ENCODE measurements at places on chromosomes 4 and X.

- no peak overlapping the region for H3K4me3 ChIP-seq
- H3K4me1 ChIP-seq: no peaks in the 10 kb centered on the region
- no peak overlapping the region for H3K27ac ChIP-seq
- peaks cover 3% of the 10 kb centered on the region for H3K36me3 ChIP-seq
These were observed 1.7 kb upstream of the MTNR1A start for GRCh38 chr4:186557061-186557460.

DNA sequence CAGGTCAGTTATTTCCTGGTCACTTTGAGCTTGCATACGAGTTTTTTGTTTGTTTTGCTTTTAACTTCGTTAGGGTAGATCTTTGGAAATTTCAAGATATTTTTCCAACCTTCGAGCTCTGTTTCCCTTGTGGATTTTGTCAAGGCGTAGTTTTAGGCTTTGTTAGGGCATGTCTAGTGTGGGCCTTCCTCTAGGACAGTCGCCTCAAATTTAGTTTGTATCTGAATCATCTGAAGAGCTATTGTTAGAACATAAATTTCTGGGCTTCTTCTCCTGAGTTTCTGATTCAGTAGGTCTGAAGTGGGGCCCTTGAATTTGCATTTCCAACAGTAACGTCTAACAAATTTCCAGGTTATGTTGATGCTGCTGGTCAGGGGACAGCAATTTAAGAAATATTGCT, 48.8 kb upstream of the RBM47 start:
- H3K36me3 ChIP-seq: no peaks in the 10 kb centered on the region
- H3K27ac ChIP-seq: no peak overlapping the region
- no peak for DNase-seq
- peaks cover 9% of the 10 kb centered on the region for H3K4me1 ChIP-seq
- no peak overlapping the region for H3K4me3 ChIP-seq

GRCh38 chrX:150605603-150606002, 37.2 kb downstream of the MTM1 start:
- no peak overlapping the region for H3K4me3 ChIP-seq
- H3K4me1 ChIP-seq: peaks cover 14% of the 10 kb centered on the region
- peaks cover 51% of the 10 kb centered on the region for H3K36me3 ChIP-seq
- H3K27ac ChIP-seq: no peak overlapping the region

GRCh38 chrX:9884031-9884779, 83.0 kb upstream of the CLDN34 start:
- no peaks in the 10 kb centered on the region for H3K36me3 ChIP-seq
- no peaks in the 10 kb centered on the region for H3K27me3 ChIP-seq
- H3K4me3 ChIP-seq: no peak overlapping the region
- H3K4me1 ChIP-seq: no peaks in the 10 kb centered on the region
- DNase-seq: no peak

DNA sequence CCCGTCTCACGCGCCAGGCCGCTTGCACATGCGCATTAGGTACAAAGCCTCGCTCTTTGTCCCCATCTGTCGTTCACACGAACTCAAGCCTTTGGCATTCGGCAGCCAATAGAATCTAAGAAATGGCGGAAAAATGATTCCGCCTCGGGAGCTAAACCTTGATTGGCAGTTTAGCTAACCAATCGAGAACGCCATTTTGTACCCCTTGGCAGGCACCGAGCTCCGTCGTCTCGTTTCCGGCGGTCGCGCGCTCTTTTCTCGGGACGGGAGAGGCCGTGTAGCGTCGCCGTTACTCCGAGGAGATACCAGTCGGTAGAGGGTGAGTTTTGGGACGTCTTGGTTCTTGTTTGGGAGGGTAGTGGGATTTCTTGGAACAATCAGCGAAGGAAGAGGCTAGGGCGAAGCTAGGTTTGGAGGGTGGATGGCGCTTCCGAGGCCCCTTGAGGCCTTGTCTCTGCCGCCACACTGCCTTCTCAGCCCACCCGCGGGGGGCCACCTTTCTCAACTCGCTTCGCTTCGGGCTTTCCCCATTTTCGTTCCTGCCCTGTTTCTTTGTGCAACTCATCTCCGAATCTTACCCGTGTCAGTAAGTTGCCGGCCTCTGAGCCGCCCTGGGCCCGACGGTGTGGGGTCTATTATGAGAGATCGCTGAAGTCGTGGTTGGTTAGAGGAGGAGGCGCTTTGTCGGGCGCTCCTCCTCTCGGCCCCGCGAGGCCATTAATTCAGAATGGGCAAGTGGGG, at the start of gene NONO:
NONO (plus strand) TSS at position 233 of the 741 bp plus-strand sequence. CDS start 7,003 bp downstream, outside the sequence.
- DNase-seq: peak; percentile 94
- H3K4me3 ChIP-seq: peak within 1 kb of the TSS; percentile 97
- H3K27ac ChIP-seq: peak within 1 kb of the TSS; percentile 100
- H3K4me1 ChIP-seq: peaks cover 17% of the 10 kb centered on the region
- no peaks in the 10 kb centered on the region for H3K27me3 ChIP-seq

DNA sequence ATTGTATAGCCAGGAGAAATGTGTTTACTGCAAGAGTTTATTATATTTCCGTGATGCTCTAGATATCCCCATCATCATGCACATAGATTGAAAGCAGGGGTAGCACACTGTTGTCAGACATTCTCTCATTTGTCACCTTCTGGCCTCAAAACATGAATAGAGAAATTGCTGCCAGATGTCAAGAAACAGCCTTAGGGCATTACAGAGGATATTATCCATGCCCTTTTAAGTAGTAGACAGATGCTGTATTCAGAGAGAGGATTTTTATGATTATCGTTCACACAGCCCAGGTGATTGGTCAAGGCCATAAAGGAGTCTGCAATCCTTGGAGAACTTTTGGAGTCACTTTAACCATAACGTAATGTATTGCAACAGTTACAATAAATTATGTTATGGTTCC, 1961.5 kb upstream of the TENM3 start:
- H3K36me3 ChIP-seq: no peaks in the 10 kb centered on the region
- H3K27ac ChIP-seq: no peak overlapping the region

DNA sequence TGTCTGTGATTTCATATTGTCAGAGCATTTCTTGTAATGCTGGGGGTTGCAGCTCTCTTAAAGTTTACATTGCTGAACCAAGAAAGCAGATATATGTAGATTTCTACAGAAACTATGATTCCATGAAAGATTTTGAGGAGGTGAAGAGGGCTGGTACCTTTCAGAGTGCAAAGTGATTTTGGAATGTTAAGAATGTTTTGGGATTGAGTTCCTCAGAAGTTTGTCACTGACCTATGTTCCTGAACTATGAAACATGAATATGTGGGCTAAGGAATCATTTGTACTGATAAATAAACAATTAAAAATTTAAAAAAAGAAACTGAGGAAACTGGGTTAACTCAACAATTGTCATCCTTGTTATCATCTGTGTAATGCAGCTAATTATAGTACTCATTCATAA, 12.3 kb upstream of the CHIC2 start:
- H3K27me3 ChIP-seq: peaks cover 9% of the 10 kb centered on the region
- H3K4me1 ChIP-seq: no peaks in the 10 kb centered on the region
- H3K27ac ChIP-seq: no peak overlapping the region
- H3K36me3 ChIP-seq: no peaks in the 10 kb centered on the region
- no peak overlapping the region for H3K4me3 ChIP-seq

DNA sequence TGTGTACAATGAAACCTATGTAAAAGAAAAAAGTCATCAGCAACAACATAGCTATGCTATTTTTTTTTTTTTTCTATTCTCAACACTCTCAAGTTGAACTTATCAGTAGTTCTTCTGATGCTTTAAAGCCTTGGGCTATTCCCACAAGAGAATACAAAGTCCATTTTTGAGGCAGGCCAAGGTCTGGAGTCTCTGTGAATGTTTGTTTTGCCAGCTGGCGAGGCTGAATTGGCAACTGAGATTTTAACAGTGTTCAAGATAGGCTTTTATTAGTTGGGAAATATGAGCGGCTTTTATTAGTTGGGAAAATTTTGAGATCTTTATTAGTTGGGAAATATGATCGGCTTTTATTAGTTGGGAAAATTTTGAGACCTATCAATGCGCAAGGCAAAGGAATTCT, 336.6 kb downstream of the SLITRK2 start:
- no peak overlapping the region for H3K4me3 ChIP-seq
- no peak for DNase-seq
- no peaks in the 10 kb centered on the region for H3K27me3 ChIP-seq
- H3K4me1 ChIP-seq: no peaks in the 10 kb centered on the region

- no peak overlapping the region for H3K27ac ChIP-seq
- no peaks in the 10 kb centered on the region for H3K4me1 ChIP-seq
- H3K4me3 ChIP-seq: no peak overlapping the region
- no peak for DNase-seq
These were observed 779.1 kb upstream of the HTR2C start for GRCh38 chrX:113804819-113805218.

- no peak for DNase-seq
- H3K36me3 ChIP-seq: no peaks in the 10 kb centered on the region
- no peak overlapping the region for H3K4me3 ChIP-seq
- H3K27me3 ChIP-seq: peaks cover 8% of the 10 kb centered on the region
These were observed 17.9 kb upstream of the YTHDC1 start for GRCh38 chr4:68367835-68368234.

DNA sequence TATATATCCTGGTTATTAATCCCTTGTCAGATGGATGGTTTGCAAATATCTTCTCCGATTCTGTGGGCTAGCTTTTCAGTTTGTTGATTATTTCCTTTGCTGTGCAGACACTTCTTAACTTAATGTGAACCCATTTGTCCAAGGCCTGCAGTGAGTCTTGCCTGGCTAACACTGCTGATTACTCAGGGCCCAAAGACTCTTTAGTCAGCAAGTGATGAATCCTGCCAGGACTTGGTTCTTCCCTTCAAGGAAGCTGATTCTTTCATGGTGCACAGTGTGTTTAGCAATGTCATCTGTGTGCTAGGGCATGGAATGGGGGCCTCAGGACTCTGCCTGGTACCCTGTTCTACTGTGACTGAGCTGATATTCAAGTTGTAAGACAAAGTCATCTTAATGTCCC, 81.8 kb upstream of the TEX13A start:
- no peaks in the 10 kb centered on the region for H3K27me3 ChIP-seq
- H3K4me3 ChIP-seq: no peak overlapping the region
- no peaks in the 10 kb centered on the region for H3K4me1 ChIP-seq
- H3K27ac ChIP-seq: no peak overlapping the region
- no peaks in the 10 kb centered on the region for H3K36me3 ChIP-seq
- DNase-seq: no peak

DNA sequence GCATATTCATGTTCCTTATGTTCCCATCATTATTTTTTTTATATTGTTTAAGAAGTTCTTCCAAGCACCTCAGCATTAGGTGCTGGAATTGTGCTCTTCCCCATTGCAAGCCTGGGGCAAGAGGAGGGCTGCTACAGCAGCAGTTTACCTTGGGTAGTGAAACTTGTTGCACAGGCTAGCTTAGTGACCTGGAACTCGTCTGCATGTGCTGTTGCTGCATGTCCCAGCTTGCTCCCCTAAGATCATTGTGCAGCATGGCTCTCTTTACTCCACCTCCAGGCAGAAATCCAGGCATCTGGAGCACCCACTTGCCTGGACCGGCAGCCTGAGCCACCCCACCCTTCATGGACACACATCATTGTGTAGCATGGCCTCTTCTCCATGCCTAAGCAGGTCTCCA, 776.0 kb downstream of the GLUD2 start:
- no peak overlapping the region for H3K4me3 ChIP-seq
- no peaks in the 10 kb centered on the region for H3K27me3 ChIP-seq
- H3K27ac ChIP-seq: no peak overlapping the region
- H3K4me1 ChIP-seq: no peaks in the 10 kb centered on the region
- H3K36me3 ChIP-seq: no peaks in the 10 kb centered on the region

DNA sequence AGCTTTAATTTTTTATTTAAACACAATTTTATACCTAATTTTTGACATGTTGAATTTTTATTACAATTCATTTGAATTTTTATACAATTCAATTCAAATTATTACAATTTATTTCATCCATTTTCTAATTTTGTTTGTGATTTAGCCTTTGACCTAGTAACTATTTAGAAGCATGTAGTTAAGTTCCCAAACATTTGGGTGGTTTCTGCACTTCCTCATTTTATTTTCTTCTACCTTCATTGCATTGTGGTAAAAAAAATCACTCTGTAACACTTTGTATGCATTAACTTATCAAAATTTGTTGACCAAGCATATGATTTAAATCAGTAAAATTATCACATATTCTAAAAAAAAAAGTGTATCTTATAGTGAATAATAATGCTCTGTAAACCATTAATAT, 928.9 kb downstream of the ARAP2 start:
- H3K36me3 ChIP-seq: no peaks in the 10 kb centered on the region
- H3K27ac ChIP-seq: no peak overlapping the region
- no peak for DNase-seq
- no peaks in the 10 kb centered on the region for H3K4me1 ChIP-seq

GRCh38 chrX:68598841-68599240, 48.6 kb upstream of the STARD8 start:
- no peaks in the 10 kb centered on the region for H3K36me3 ChIP-seq
- H3K27ac ChIP-seq: no peak overlapping the region
- H3K4me3 ChIP-seq: no peak overlapping the region
- H3K4me1 ChIP-seq: no peaks in the 10 kb centered on the region
- no peak for DNase-seq
- H3K27me3 ChIP-seq: no peaks in the 10 kb centered on the region

GRCh38 chr4:118171381-118171780, 137.1 kb downstream of the NDST3 start:
- H3K27ac ChIP-seq: no peak overlapping the region
- no peaks in the 10 kb centered on the region for H3K36me3 ChIP-seq
- no peak overlapping the region for H3K4me3 ChIP-seq
- H3K27me3 ChIP-seq: peaks cover 7% of the 10 kb centered on the region

GRCh38 chr4:153112041-153112441, 92.2 kb upstream of the TRIM2 start:
- H3K27ac ChIP-seq: peak overlapping the region; percentile 54
- DNase-seq: no peak
- no peaks in the 10 kb centered on the region for H3K4me1 ChIP-seq

DNA sequence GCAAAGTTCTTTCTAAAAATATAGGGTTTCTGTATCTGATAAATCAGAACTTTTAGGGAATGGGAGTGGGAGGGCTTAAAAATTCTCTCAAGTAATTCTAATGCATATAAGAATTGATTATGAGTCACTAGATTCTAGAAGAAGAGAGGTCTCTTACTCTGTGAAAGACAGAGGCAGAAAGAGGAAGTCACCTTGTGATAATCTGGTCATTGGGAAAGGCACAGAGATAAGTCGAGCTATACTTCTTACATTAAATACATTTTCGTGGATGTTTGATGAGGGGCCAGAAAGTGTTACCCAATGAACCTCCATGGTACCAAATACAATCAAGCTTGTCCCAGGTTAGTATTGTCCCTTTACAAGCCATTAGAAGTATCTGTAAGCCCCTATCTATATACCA, 134.4 kb downstream of the MAD2L1 start:
- no peaks in the 10 kb centered on the region for H3K36me3 ChIP-seq
- no peaks in the 10 kb centered on the region for H3K4me1 ChIP-seq
- no peak overlapping the region for H3K4me3 ChIP-seq
- H3K27ac ChIP-seq: no peak overlapping the region
- no peak for DNase-seq

DNA sequence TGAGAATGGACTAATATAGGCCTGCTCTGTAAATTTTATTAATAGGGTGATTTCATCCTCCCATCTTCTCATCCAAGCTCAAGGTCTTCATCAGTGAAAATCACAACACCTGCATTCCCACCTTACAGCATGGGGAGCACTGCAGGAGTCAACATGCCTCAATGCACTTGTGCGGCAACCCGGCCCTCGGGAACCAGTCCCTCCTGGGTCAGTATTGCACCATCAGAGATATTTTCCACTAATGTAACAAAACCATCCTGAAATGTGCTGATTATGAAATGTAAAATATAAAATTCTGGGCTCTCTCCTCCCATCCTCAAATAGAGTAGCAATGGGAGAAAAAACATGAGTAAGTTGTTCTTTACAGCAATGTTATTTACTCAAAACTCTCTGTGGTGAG, 13.0 kb downstream of the USP46 start:
- H3K4me3 ChIP-seq: no peak overlapping the region
- H3K36me3 ChIP-seq: no peaks in the 10 kb centered on the region
- no peak for DNase-seq
- H3K27me3 ChIP-seq: no peaks in the 10 kb centered on the region
- peaks cover 5% of the 10 kb centered on the region for H3K4me1 ChIP-seq

All from activated CD8-positive, alpha-beta T cell treated with anti-CD3 and anti-CD28 coated beads, Interleukin-2, amount 10 ng/mL, durations not matched to agents 7 days and 5 days (primary cell).